SK-N-SH (cell line): ENCODE measurements at places on chromosomes 2 and 18.
A peak's percentile ranks its signal among the peaks of the same experiment; 100 is the strongest.

DNA sequence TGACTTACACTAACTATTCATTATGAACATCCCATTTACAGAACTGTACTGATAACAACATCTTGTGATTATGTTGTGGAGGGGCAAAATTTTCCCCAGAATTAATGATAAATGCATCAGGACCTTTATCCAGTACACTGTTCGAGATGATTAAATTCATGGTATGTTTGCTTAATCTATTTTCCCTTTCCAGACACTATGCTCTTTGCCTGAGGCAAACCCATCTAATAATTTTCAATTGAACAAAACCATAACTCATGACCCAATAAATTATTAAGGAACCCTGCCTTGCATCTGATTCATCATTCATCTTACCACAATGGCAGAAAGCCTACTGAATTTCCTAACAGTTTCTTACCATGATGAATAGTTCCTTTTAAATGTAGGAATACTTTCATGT, 385.0 kb downstream of the DSEL start:
- DNase-seq = peak; percentile 13

GRCh38 chr2:15874321-15874720, 66.0 kb upstream of the MYCN start:
- no peak for DNase-seq

- no peak for DNase-seq
Observed at GRCh38 chr2:98729652-98730051, 1.3 kb downstream of the MGAT4A start.

GRCh38 chr2:177231270-177231669, 18.7 kb downstream of the HNRNPA3 start:
- DNase-seq = no peak

DNA sequence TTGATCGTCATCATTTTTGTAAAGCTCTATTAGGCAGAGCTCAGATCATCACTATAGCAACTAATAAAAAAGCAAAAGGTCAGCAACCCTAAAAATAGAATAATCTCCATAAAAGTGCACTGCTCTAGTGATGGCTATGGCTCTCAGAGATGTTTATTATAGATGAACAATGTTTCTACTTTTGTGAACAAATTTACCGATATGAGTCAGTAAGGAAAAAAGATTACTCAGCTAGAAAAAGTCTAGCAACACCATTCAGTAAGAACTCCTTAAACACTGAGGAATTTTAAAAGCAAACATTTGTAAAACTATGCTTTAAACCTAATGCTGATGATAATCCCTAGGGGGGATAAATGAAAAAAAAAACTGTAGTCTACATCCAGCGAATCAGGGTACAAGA, 69.6 kb downstream of the ACVR1C start:
- DNase-seq = no peak

- DNase-seq = peak; percentile 41
Observed at GRCh38 chr18:9418047-9418690, 57.1 kb upstream of the RALBP1 start.
